ENCODE measurements at places on chromosomes 1 and 21. TPM values are rescaled to one million over a fixed set of nuclear protein-coding genes. Genes with fewer than 3 reads are reported as not detected.

The RNU1-1 gene
- total RNA-seq: 1,564 TPM

The PER3 gene
- total RNA-seq: 5.0 TPM

The ACTRT2 gene
- total RNA-seq: not detected

The TNN gene
- total RNA-seq: not detected

- H3K27ac ChIP-seq: no peak overlapping the region
- DNase-seq: no peak
- H3K27me3 ChIP-seq: no peaks in the 10 kb centered on the region
- H3K36me3 ChIP-seq: no peaks in the 10 kb centered on the region
Measured at GRCh38 chr1:163120372-163120771, 51.2 kb downstream of the RGS4 start.

- H3K36me3 ChIP-seq: no peaks in the 10 kb centered on the region
- no peaks in the 10 kb centered on the region for H3K4me1 ChIP-seq
- no peak for DNase-seq
- no peak overlapping the region for H3K27ac ChIP-seq
Measured at GRCh38 chr1:229907884-229908638, 159.0 kb upstream of the GALNT2 start.

- peaks cover 1% of the 10 kb centered on the region for H3K27me3 ChIP-seq
- DNase-seq: no peak
- no peaks in the 10 kb centered on the region for H3K36me3 ChIP-seq
- no peak overlapping the region for H3K4me3 ChIP-seq
Measured at GRCh38 chr21:29896884-29897283, 42.9 kb downstream of the GRIK1 start.

Data from HFFc6 (cell line).